ENCODE measurements at places on chromosomes 5 and 9.

GRCh38 chr9:106305428-106306133, 557.4 kb upstream of the ZNF462 start:
- no peak for DNase-seq

GRCh38 chr9:109072821-109073435, 46.8 kb downstream of the TMEM245 start:
- DNase-seq: no peak

- DNase-seq: no peak
Observed at GRCh38 chr5:19322716-19323485, 665.1 kb downstream of the CDH18 start.

DNA sequence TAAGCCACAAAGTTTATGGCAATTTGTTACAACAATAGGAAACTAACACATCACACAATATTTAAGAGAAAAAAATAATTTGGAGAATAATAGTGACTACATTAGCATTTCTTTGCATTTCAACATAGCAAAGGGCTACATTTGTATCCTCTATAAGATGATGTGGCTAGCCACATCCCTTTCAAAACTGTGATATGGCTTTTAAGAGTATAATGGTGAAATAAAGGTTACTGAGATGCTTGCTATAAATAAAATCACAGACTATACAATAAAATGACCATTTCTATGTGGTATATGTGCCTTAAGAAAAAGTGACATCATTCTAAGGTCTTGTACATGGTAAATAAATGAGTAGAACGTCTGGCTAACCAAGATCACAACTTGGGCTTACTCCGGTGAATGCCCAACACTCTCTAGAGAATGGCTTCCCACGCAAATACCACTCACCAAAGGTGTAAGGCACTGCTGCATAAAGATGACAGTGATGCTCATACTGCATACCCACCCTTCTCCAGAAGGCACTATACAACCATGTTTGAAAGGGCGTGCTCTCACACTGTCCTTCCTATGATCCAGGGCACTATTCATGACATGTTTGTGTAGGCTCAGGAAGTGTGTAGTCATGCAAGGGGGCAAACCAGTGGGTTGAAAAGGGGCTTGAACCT, 286.5 kb downstream of the MLLT3 start:
- DNase-seq: no peak

DNA sequence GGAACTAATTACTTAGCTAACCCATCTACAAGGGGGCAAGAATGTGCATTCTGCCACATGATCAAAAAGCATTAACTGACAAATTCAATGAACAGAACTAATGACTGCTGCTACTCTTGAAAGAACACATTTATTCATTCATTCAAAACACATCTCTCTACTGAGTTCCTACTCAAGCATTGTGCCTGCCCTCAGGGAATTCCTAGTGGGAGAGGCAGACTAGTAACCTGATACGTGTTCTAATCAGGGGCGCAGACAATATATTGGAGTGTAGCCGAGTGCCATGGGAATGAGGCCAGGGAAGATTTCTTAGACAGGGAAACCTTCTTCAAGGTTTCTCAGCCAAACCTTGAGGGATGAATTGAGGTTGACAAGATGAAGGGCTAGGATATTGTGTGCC, 56.7 kb upstream of the PAPPA start:
- DNase-seq: no peak

GRCh38 chr5:109028608-109029299, 281.1 kb downstream of the FER start:
- no peak for DNase-seq

DNA sequence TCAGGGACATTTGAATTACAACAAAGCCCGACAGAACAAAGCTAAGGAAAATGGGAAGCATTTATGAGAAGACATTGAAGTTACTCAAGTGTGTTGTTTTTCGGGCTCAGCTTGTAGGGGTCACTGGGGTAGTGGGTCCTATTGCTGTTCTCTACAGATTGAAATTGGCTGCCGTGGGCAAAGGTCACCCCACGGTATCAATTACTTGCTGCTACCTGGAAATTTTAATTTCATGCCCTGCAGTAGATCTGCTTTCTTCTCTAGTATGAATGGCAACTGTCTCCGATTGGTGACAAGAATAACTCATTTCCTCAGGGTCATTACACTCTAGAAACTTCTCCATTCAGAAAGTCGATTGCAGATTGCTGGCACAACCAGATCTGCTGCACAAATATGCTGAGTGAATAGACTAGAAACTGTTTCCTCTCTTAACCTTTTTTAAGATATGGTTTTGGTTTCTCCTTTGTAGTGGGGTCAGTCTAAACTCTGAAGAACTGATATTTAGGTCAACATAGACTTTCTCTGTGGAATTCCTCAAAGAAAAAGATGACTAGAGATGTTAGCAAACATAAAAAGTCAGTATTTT, 454.1 kb downstream of the ARHGEF28 start:
- DNase-seq: no peak

GRCh38 chr9:95218773-95219172, 98.7 kb downstream of the FANCC start:
- DNase-seq: no peak

DNA sequence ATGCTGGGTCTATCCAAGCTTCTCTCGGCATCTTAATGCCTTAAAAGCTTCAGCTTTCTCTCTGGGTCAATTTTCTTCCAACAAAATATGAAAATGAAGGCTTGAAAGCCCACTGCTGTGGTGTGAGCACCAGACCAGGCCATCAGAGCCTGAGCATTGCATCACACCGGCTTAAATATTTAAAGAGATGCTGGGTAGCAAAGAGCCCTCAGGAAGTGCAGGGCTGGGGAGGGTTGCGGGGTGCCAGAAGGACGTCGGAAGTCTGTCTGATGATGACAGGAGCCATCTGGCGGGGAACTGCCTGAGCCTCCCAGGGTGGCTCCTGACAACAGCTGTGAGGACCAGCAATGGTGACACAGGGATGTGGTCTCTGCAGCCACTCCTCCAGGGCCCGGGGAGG, 185.5 kb downstream of the OLFM1 start:
- DNase-seq: no peak

- DNase-seq: peak; percentile 72
Observed at GRCh38 chr5:150124111-150124557, 31.5 kb downstream of the PDGFRB start.

- no peak for DNase-seq
Observed at GRCh38 chr9:136566901-136567300, 21.1 kb upstream of the NOTCH1 start.

DNA sequence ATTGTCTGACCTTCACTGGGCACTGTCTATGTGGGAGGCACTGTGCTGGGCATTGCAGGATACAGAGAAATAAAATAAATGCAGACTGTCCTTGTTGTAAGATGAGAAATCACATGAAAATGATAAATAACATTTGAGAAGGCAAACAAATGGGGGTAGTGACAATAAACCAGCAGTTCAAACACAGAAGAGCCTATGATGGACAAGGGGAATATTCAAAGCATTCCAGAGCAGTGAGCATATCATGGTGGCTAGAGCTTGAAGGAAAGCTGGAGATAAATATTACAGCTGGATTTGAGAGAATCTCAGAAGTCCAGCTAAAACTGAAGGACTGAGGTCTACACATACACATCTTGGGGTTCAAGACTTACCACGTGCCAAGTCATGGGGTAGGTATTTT, 209.9 kb downstream of the ASTN2 start:
- no peak for DNase-seq

DNA sequence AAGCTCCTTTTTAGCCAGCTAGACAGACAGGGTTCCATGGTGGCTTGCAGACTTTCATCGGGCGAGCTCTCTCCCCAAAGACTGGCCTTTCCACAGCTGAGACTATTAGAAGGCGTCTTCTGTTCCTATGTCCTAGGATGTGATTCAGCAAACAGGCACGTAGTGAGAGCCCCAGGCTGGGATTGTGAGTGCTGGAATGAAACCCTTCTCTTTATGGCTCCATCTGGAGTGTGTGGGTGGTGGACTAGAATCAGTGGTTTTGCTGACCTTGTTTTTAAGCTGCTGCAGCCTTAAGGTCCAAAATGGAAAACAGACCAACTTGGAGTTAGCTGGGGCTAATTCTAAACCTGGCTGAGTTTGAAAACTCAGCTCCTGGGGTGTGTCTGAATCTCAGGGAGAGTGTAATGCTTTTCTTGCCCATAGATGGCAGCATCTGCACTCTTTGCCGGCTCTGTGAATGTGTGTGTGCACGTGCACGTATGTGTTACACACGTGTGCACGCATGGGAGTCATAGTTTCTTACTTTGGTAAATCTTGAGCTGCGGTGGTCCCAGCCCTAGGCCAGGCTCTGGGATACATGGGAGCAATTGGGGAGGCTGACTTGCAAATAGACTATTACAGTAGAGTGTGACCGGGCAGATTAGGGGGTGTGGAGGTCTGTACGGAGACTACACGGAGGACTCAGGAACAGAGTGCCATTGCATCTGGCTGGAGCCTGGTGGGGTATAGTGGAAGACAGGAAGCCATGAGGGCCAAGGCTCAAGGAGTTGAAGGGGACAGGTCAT, 10.7 kb downstream of the GSN start:
- DNase-seq: no peak

GRCh38 chr5:135469911-135470310, 17.8 kb upstream of the TIFAB start:
- no peak for DNase-seq

DNA sequence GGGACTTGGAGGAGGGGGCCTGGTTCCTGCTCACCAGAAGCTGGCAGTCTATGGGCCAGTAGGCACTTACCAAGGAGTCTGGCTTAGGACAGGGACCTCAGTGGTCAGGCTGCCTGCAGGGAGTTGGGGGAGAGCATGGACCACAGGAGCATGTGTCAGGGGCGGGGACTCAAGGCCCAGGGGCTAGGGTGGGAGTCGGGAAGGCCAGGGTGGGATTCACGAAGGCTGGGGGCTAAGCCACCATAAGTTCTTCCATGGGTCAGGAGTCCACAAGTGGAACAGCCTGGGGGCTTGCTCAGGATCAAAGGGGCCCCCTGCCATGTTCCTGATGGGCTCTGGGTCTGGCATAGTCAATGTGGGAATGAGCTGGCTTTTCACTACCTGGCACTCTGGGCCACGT, 11.5 kb upstream of the SLC25A48 start:
- DNase-seq: no peak

GRCh38 chr5:72427488-72428437, 79.4 kb downstream of the ZNF366 start:
- no peak for DNase-seq

GRCh38 chr9:92644278-92644677, 25.7 kb downstream of the IPPK start:
- no peak for DNase-seq

- no peak for DNase-seq
Observed at GRCh38 chr9:15180124-15180523, 126.9 kb downstream of the TTC39B start.
